ENCODE measurements at places on chromosomes 1 and 21.

- DNase-seq, result no peak
Observed at GRCh38 chr1:115499253-115499652, 142.5 kb upstream of the VANGL1 start.

DNA sequence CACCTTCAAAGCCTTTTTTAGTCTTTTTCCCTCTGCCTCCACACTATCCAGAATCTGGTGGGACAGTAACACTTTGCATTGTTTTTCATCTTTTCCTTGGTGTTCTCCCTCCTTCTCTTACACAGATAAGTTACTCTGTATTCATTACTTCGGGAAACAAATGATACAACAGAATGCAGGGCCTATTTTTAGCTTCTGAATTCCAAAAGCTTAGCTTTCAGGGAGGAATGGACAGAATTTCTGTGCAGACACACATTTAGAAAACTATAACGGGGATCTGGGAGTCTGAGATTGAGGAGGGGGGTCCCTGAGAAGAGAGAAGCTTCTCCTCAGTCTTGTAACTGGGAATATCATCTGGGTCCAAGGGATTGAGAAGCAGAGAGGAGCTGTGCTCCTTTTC, 3.5 kb upstream of the STK40 start:
- DNase-seq, result no peak

DNA sequence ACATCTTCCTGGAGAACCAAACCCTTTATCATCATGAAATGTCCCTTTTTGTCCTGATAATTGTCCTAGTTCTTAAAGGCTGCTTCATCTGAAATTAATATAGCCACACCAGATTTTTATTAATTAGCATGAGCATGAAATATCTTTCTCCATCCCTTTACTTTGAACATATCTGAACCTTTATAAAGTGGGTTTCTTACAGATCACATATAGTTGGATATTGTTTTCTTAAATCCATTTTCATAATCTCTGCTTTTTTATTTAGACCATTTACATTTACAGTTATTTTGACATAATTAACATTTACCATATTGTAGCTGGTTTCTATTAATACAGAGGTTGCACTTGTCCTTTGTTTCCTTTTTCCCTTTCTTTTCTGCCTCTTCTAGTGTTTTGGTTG, 17.2 kb downstream of the SHCBP1L start:
- no peak for DNase-seq

GRCh38 chr1:54249819-54250435, 50.0 kb downstream of the MRPL37 start:
- DNase-seq, result no peak

- no peak for DNase-seq
Observed at GRCh38 chr1:11691302-11691914, at the start of gene DRAXIN. TSS of gene DRAXIN (plus strand) at chr1:11691710. CDS start at chr1:11706259, 14,549 bp downstream.
